Osteoblast (primary cell): ENCODE measurements at places on chromosomes 1 and 21. TPM values are rescaled to one million over a fixed set of nuclear protein-coding genes. Genes with fewer than 3 reads are reported as not detected.
A peak's percentile ranks its signal among the peaks of the same experiment; 100 is the strongest.

DNA sequence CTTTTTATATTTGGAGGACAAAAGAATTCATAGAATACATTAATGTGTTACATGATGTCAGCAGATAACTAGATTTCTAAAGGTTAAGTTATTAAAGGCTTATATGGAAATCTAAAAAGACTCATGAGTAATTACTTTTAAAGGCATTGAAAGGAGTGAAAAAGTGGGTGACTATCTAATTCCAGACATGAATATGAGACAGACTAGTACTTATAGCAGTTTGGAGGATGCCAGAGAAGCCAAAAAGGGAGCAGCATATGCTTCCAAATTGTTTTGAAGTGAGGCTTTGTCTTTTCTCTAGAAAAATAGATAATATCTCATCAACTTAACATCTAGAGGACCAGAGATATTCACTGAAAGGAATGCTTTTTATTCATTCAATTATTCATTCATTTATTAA, 275.5 kb upstream of the CACYBP start:
- no peak for DNase-seq

DNA sequence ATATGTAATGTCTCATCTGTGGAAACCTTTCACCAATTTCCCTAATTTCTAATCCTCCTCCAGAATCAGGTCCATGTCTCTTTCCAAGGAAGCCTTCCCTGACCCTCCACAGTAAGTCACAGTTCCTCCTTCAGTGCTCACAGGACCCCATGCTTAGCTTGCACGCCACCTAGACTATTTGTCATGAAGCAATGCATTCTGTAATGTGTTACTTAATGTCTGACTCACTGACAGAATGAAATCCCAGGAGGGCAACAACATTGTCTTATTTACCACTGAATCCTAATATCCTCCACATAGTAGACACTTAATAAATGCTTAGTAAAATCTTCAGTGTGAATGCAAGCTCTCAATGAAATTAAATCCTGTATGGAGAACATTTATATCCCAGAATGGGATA, 245.9 kb upstream of the PLD5 start:
- no peak for DNase-seq

GRCh38 chr1:233364695-233365539, 37.4 kb downstream of the MAP3K21 start:
- peak; percentile 34 for DNase-seq

- DNase-seq: no peak
Measured at GRCh38 chr1:86445919-86446318, 21.9 kb downstream of the CLCA2 start.

DNA sequence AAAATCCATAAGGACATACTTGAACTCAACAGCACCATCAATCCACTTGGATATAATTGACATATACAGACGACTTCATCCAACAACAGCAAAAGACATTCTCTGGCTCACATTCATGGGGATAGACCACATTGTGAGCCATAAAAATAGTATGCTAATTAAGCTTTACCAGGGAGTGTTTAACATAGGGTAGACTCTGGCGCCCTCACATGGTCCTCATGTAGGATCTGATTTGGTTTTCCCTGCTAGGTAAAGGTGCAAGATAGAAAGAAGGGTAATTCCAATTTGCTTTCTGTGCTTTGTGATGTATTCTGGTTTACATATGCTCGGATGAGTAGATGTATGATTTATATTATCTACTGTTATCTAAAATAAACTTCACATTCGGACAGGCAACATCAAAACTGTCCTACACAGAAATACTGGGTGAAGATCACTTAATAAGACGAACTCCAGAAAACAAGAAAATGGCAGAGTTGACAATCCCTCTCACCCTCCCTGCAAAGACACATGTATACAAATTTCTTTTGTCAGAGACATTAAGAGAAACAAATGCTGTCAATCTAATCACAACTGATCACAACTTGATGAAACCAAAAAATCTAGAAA, 27.7 kb downstream of the CR1L start:
- no peak for DNase-seq

- DNase-seq: peak; percentile 42
Measured at GRCh38 chr1:21801100-21801499, 11.0 kb upstream of the LDLRAD2 start.

DNA sequence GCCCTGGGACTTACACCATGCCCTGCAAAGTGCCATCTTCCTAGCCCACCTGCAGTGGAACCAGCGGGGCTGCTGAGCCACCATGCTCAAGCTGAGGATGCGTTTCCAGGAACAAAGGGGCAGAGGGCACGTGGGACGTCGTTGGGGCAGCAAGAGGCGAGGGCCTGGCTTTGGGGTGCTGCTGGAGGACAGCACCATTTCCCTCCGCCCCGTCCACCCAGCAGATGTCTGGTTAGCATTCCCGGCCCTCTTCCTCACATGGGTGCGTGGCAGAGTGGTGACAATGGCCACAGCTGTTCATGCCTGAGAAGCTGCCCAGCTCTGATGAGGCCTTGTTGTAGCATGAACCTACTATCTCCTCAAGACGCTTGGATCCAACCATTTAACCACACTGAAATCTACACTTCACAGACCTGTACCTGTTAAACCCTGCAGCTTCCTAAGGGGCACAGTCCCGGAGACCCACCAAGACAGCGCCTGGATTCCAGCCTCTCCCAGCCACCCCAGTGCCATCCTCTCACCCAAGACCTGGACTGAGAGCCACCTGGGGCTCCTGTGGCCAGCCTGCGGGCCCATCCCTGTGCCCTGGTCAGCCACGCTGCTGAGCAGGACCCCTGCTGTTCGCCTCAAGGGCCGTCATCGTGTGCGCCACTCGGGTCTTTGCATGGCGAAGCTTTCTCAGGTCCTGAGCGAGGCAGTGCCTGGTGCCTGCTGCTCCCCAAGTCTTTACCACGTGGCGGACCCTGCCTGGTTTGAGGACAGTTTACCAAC, 33.2 kb downstream of the SLC45A1 start:
- DNase-seq: peak; percentile 64

GRCh38 chr1:159868766-159869165, 6.3 kb upstream of the VSIG8 start:
- peak; percentile 77 for DNase-seq

DNA sequence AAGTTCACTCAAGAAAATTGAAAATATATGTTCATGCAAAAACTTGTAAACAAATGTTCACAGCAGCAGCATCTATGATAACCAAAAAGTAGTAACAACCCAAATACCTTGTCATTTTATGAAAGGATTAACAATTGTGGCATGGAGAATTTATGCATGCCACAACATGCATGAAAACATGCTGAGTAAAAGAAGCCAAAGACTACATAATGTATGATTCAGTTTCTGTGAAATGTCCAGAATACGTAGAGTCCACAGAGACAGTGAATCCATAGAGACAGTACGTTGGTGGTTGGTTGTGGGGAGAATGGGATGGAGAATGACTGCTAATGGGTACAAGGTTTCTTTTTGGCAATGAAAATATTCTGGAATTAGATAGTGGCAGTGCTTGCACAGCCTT, 148.7 kb downstream of the MAST2 start:
- no peak for DNase-seq

GRCh38 chr1:114153261-114154145, at the start of gene SYT6:
Gene SYT6 (minus strand): TSS chr1:114153869. CDS start chr1:114153772, 97 bp downstream.
- peak; percentile 76 for DNase-seq

Gene RUNX3
- 1.8 and 3.6 TPM in 2 replicates for total RNA-seq

Gene TMEM50A
- 153 and 165 TPM in 2 replicates for total RNA-seq

Gene DNAJC11
- total RNA-seq: 26.8 and 29.5 TPM in 2 replicates

Gene NPHP4
- 6.5 and 8.0 TPM in 2 replicates for total RNA-seq

Gene FNDC10
- 2.1 and 2.5 TPM in 2 replicates for total RNA-seq
